ENCODE measurements at places on chromosomes 11 and 22.

DNA sequence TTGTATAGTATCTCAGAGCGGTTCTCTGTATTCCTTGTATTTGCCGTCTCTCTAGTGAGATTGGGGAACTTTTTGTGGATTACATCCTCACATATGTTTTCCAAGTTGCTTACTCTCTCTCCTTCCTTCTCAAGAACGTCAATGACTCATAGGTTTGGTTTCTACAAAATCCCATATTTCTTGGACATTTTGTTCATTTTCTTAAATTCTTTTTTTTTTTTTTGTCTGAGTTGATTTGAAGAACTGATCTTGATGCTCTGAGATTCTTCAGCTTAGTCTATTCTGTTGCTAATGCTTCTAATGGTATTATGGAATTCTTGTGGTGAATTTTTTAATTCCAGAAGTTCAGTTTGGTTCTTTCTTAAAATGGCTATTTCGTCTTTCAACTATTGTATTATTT, 28.4 kb upstream of the SLN start:
- DNase-seq = no peak

- no peak for DNase-seq
These were observed 9.0 kb downstream of the SCN3B start for GRCh38 chr11:123645286-123645975.

DNA sequence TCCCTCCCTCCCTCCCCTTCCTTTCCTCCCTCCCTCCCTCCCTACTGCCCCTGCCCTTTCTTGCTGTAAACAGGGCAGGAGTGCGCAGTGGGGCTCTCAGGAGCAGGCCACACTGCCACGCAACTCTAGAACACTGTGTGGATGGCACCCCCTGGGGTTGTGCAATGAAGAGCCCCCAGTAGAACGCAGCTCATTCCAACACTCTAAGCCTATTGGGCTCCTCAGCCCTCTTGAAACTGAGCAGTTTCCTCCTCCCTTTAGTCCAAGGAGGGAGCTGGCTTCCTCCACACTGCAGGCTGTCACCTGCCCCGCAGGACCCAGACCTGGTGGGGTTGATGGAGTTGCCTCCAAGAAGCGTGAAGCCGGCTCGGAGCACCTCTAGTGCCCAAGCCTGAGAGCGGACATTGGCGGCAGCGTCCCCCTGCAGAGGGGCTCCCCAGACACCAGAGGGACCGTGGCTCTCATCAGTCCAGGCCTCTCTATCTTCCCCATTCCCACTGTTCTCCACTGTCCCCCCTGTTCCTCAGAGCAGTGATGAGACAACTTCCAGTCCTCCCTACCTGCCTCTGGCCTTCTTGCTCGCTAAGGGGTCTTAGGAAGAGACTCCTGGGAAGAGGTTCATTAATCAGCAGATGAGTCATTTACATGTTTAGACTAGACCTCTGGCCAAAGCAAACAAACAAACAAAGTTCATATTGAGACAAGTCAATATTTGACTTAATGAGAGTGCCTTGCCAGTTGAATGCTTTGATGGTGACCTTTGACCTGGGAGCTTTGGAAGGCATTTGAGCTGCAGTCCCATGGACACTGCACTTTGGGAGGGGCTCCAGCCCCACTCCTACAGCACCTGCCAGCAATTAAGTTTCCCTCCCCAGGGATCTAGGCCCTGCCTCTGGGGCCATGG, 64.0 kb downstream of the RPUSD4 start:
- no peak for DNase-seq

- DNase-seq = no peak
These were observed 4.1 kb downstream of the MMP20 start for GRCh38 chr11:102620818-102621561.

- no peak for DNase-seq
These were observed 42.1 kb downstream of the PRDM10 start for GRCh38 chr11:129960216-129961214.

DNA sequence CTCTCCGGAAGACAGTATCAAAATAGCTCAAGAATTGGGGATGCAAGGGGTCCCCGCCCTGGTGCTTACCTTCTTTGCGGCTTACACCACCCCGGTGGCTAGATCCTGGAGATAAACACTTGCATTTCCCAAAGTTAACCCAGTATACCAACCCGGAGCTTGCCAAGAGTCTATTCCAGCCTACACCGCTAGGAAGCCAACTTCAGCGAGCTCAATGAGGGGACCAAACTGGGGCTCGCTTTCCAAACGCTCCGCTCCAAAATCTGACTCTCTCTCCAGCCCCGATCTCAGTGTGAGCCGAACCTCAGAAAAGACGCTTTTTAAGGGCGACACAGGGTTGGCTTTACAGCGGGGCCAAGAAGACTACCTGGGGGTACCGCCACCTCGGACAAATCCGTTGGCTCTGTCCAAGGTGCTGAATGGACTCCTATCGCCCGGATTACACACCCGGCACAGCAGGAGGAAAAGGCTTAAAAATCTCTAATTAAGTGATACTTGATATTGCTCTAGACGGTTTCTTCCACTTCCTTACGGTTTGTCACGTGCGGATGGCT, 20.1 kb upstream of the BDNF start:
- DNase-seq = no peak

DNA sequence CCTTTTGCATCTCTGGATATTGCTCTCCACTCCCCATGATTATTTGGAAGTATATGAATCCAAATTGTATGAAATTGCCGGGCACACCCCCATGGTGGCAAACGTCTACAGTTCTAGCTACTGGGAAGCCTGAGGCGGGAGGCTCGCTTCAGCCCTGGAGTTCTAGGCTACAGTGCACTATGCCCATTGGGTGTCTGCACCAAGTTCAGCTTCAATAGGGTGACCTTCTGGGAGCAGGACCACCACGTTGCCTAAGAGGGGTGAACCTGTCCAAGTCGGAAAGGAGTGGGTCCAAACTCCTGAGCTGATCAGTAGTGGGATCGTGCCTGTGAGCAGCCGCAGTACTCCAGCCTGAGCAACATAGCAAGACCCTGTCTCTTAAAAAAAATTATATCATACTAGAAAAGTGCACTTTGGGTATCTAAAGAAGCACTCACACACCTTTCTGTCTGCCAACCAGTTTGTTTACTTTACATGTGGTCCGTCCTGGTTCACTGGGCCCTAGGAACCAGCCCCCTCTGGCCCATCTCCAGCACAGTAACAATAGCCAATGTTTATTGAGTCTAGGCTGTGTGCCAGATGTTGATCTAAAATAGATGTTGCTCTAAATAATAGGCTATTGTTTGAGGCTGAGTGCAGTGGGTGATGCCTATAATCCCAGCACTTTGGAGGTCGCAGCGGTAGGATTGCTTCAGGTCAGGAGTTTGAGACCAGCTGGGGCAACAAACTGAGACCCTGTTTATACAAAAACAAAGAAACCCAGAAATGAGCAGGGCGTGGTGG, 16.4 kb upstream of the KAT5 start:
- no peak for DNase-seq

GRCh38 chr22:19505735-19506126, 18.5 kb downstream of the CLDN5 start:
- no peak for DNase-seq

GRCh38 chr11:96459751-96460150, 69.9 kb downstream of the JRKL start:
- DNase-seq = no peak

DNA sequence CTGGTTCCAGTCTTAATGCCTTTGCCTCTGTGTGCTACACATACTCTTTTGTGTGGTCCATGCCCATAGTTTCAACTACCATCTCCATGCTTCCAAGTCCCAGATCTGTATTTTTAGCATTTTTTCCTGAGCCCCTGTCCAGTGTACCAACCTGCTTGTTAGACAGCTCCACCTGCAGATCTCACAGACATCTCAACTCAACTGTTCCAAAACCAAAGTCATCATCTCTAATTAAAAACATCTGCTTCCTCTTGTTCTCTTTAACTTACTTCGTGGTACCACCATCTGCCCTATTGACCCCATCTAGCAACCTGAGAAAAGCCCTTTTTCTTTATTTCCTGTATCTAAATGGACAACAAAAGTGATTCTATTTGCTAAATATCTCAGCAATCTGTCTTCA, 8.6 kb upstream of the KMT2A start:
- DNase-seq = no peak

DNA sequence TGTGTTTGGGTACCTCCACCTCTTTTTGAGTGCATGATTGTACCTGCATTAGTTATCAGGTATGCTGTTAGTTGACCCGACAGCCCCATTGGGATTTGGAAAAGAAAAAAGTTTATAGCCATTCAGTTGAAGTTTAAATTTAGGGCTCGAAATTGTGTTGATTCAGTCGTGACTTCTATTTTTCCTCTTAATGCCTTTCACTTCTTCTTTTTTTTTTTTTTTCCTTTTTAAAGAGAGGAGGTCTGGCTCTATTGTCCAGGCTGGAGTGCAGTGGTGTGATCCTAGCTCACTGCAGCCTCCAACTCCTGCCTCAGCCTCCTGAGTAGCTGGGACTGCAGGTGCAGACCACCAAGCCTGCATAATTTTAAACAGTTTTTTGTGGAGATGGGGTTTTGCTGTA, 2.3 kb downstream of the STT3A start:
- DNase-seq = no peak

DNA sequence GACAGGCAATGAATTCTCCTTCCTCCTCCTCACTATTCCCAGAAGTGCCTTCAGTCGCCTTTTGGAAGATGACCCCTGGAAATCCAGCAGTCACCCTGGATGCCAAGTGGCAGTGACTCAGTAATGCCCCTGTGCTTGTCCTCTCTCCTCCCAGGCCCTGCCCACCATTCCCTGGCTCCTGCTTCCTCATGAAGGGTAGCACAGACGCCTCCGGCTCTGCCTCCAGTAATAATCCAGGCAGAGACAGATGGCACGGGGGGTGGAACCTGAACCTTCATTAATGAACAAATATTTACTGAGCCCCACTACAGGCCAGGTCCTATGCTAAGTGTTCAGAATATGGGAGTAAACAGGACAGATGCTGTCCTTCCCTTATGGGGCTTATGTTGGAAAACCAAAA, 23.2 kb downstream of the SYT13 start:
- DNase-seq = no peak

DNA sequence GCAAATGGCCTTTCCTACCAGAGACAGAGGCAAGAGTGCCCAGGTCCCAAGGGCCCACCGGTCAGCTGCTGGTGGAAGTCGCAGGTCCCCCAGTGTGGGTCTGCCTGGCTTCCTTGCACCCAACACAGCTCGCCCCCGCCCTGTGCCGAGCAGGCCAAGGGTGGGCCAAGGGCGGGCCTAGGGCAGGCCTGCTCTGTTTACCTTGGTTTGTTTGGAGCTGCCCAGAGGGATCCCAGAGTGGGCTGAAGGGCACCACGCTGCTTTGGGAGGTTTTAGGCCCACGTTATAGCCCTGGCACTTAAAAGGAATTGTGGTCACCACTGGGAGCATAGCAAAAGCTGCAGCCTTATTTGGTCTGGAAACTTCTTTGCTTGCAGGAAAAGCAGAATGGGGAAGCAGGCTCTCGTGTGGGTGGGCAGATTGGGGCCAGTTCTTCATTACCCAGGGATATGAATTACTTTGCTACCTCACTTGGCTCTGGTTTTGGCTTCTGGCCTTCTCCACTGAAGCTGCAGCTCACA, 38.0 kb downstream of the MRGPRD start:
- DNase-seq = no peak

DNA sequence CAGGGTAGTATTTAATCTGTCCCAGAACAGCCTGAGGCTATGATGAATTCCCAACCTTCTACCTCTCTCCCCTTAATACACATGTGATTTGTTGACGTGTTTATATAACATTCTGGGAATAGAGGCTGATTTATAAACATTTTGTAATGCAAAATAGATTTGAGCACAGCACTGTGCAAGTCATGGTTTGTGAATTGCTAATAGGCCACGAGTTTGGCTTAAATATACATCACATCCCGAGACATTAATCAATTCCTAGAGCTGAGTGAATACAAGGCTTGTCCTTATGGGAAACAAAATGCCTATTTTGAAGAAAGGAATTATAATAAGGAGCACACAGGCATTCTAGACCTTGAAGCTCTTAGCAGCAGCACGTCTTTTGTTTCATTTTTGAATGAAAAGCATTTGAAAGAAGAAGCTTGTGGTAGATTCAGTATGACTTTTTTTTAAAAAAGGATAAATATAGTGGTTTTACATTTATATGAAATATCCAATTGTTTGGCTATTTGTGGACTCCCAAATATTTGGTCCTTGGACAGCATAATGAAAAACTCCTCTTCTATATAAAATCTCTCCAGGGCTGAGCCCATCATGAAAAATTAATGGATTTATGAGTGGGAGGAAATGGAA, 116.4 kb downstream of the SLC17A6 start:
- no peak for DNase-seq

GRCh38 chr11:9861860-9862725, 198.2 kb downstream of the SWAP70 start:
- no peak for DNase-seq

GRCh38 chr22:40853961-40854360, 2.5 kb downstream of the ST13 start:
- DNase-seq = no peak

GRCh38 chr22:38228873-38229740, 27.3 kb downstream of the MAFF start:
- no peak for DNase-seq

- DNase-seq = no peak
These were observed 239.1 kb upstream of the NCAM1 start for GRCh38 chr11:112722148-112722547.

- no peak for DNase-seq
These were observed 6.8 kb downstream of the BID start for GRCh38 chr22:17767233-17768065.

- no peak for DNase-seq
These were observed 5.8 kb downstream of the SSH3 start for GRCh38 chr11:67309166-67309565.

All from stimulated activated CD8-positive, alpha-beta memory T cell treated with anti-CD3 and anti-CD28 coated beads, Interleukin-4, amount 100 ng/mL, for 1 hour (primary cell).